ENCODE measurements at places on chromosomes 5 and 9.

DNA sequence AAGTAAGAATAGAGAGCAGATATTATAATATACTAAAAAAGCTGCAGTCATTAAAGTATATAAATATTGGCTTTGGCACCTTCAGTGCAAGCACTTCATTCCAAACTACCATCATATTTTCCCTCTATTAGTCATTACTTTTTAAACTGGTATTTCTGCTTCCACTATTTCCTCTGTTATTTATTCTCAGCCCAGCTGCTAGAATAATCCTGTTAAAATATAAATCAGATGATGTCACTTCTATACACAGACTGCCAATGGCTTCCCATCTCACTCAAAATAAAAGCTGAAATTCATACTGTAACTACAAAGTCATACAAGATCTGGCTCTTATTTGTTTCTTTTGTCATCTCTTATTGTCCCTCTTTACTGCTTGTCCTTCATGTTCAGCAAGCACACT lies 432.9 kb downstream of the TLE4 start:
- no peak for DNase-seq

DNA sequence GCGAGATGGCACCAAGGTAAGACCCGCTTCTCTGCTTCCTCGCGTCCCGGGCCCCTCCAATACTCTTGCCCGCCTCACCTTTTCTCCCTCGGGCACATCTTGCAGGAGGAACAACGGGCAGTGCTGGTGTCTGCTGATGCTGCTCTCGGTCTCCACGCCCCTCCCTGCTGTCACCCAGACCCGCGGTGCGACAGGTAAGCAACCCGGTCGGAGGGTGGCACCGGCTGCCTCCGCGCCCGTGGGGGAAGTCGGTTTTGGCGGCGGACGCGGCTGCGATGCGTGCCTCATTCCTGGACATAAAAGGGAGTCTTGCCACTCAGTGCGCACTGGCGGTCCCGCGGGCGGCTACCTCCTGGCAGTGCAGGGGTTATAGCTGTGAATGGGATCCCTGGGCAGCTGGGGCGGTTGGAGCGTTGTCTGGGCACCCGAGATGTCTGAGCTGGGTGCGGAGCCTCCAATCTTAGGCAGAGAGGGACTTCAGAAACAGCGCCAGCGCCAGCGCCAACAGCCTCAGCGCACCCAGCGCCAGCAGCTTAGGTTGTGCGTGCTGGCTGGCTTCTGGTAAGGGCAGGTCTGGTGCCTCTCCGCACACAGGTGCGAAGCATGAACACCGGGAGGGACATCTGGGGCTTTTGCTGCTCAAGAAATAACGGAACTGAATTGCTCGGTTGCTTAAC lies 488 bp downstream of the COL15A1 start:
- no peak for DNase-seq

- no peak for DNase-seq
Observed at GRCh38 chr9:25261445-25261844, 416.8 kb downstream of the TUSC1 start.

- DNase-seq, result no peak
Observed at GRCh38 chr5:1141834-1142233, 30.0 kb upstream of the SLC12A7 start.

GRCh38 chr9:4297151-4297785 lies 2.6 kb downstream of the GLIS3 start:
- DNase-seq, result no peak

GRCh38 chr9:126698251-126698650 lies 84.5 kb downstream of the LMX1B start:
- no peak for DNase-seq

GRCh38 chr9:32918628-32919027 lies 82.8 kb downstream of the APTX start:
- DNase-seq, result no peak

DNA sequence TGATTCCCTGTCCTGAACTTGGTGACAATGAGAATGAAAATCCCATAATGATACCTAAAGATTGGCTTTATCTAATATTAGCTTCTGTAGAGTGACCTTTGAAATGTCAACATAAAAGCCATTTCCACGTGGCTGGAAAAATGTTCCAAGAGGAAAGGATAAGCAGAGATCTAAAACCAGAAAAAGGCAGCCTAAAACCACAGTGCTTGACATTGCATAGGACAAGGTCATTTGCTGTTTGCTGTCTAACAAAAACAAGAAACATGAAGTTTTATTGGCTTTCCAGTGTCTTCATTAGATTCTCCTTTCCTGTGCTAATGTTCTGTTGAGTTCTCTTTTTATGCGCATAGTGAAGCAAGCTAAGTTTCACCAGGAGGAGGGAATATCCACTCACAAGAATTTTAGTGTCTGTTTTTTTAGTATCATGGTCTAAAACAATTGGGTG lies 44.6 kb downstream of the CPEB4 start:
- no peak for DNase-seq

DNA sequence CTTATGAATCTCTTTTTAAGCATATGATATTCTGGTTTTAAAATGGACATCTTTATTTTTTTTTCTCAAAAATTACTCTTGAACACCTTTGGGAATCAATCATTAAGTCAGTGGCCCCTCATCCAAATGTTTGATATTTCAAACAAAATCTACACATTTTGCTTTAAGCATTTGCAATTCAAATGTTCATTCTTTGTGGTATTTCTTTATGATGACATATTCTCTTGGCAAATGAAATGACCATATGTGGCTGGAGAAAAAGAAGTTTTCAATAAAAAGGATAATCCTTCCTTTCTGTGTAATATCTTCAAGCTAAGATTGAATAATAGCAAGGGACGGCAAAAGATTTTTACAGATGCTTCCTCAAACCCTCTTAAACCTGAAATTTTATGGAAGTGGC lies 420.8 kb downstream of the MTRR start:
- no peak for DNase-seq

DNA sequence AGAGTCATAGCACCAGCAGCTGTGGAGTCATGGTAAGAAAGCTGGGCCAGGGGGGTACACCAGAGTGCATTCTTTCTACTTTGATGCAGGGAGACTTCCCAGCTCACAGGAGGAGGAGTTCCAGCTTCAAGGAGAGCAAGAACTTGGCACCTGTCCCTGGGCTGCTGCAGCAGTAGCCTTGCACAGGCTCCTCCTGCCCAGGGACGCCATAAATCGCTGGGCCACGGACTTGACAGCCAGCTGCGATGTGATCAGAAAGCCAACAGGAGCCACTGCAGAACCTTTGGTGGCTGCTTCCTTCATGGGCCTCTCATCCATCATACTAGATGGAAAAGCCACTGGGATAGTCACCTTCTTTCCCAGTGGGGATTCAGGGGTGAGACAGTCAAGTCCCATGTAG lies 234.7 kb downstream of the NMUR2 start:
- no peak for DNase-seq

DNA sequence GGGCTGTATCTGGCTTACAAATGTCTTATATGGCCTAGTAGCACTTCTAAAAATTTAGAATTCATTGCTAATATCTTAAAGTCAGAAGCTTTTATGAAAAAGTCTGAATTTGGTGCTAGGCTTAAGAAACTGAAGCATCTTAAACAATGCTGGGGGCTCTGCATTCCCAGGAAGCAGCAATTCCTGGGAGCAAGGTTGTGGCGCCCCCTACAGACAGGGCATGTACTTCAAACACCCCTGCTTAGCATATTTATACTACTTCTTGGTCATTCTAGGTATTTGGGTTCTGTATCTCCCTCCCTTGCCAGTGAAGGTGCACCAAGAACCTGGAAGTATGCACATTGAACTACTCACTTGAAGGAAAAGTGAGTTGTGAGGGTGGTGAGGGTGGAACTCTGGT lies 64.6 kb upstream of the GRIA1 start:
- no peak for DNase-seq

- no peak for DNase-seq
Observed at GRCh38 chr9:70257991-70258691, 637 bp upstream of the SMC5 start.

- no peak for DNase-seq
Observed at GRCh38 chr5:171840711-171841522, 55.3 kb downstream of the SMIM23 start.

GRCh38 chr5:146188358-146188757 lies 5.9 kb upstream of the LARS1 start:
- no peak for DNase-seq

- no peak for DNase-seq
Observed at GRCh38 chr9:115640887-115641286, 512.7 kb upstream of the PAPPA start.

- DNase-seq, result no peak
Observed at GRCh38 chr5:10667431-10668057, 93.5 kb downstream of the DAP start.

DNA sequence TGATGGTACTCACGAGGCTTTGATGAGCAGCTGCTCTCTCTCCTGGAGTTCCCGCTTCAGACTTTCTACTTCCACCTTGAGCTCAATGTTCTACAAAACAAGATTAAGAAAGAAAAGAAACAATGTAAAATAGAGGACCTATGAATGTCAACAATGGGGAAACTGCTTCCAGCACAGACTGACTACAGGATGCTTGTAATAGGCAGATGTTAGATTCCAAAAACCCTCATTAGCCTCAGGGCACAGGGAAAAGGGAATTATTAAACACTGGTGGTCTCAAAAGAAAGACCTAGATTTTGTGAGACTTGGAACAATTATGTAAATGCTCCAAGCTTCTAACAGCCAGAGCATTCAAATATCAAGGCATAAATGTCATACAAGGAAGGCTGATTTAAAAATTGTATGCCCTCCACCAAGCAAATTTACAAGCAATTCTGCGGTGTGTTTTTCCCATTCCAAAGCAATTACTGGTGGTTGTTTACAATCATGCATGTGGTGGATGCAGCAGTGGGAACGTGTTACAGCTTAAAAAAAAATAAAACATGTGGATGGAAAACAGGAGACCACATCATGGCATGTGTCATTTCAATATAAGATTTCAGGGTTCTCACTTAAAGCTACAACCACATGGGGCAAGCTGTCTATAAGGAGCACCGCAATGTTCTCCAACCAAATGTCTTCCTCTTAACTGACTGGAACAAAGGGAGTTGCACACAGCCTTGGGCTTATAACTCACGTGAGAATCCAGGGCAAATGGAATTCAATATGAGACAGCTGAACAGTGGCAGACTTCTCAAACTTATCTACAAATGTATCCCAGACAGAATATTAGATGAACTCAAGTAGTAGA lies 34.0 kb downstream of the CDK5RAP2 start:
- DNase-seq, result no peak

- no peak for DNase-seq
Observed at GRCh38 chr9:107273634-107274033, 9.4 kb upstream of the RAD23B start.

DNA sequence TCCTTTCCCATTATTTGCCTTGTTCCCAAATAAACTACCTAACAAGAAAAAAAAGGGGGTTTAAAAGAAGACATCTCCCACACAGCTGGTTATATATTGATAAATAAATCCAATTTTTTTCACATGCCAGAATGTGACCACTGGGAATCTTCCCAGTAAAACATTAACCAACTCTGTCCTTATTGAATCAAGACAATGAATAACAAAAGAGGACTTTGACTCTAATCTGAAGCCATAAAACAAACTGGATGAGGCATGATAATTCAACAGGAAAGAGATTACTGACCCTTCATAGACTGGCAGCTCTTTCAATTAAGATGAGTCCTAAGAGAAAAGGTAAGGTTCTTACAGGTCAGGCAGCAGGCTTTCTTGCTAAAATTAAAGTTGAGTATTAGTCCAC lies 165.8 kb upstream of the CDH6 start:
- DNase-seq, result no peak

- no peak for DNase-seq
Observed at GRCh38 chr9:101569741-101570501, 24.8 kb downstream of the PPP3R2 start.

- peak; percentile 62 for DNase-seq
Observed at GRCh38 chr9:7799234-7799943, at the start of gene DMAC1. Gene DMAC1, minus strand, starts transcription at chr9:7799778. Its CDS starts 44 bp downstream, at chr9:7799734.

GRCh38 chr5:38720554-38721361 lies 125.1 kb upstream of the OSMR start:
- DNase-seq, result no peak

DNA sequence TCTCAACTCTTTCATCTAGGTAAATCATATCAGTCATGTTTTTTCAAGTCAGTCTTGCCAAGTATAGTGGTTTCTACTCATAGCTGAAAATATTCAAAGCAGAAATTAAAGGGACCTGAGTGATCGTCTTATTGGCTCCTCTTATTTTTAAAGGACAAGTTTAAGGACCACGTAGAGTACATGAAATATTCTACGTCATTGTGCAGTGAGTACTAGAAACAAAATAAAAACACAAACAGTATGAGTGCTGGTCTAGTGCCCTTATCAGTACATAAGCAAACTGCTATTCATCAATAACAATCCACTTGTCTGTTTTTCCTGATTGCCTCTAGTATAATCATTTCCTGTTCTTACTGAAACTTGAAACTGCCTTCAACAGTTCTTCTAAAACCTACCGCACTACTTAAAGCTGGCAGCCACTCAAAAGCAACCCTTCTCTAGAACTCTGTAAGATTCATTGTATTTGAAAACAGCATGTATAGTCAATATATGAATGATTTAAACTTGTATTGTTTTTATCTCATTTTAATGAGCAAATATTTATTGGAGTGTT lies 853.7 kb downstream of the TAF11L14 start:
- no peak for DNase-seq

- no peak for DNase-seq
Observed at GRCh38 chr5:151550146-151550545, 41.0 kb downstream of the FAT2 start.

DNA sequence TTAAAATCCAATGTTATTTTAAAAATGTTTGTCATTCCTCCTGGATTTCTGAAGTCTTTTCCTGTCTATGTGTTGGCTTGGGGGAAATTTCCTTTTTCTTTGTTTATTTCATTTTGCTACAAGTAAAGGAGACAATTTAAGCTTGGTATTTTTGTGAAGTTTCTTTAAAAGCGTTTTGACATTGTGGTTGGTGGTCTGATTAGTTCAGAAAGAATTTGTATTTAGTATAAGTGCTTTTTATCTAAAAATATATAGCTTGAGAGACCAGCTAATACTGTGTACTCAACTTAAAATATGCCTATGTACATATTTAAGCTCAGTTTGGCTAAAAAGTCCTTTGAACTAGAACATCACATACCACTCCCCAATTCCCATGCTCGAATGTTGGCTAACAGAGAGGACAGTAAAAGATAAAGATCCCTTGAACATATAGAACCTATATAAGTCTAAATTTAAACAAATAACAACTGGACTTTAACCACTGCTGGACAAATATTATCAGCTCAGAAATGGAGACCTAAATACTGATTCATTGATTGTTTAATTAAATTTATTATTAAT lies 237.6 kb downstream of the TLE4 start:
- DNase-seq, result no peak

DNA sequence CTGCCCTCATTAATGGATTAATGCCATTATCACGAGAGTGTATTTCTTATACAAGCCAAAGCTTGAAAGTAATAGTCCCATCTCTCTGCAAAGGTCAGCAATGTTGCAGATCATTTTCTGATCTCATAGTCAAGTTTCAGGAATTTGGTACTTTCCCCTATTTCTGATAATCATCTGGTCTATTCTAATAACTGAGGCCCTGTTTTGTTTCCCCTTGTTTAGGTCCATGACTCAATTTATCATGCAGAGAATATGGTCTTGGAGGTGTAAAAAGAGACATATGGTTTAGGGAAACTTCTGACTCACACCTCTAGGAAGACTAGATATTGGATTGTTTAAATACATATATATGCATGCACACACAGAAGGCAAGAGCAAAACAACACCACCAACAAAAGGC lies 339.3 kb upstream of the NUDT12 start:
- DNase-seq, result no peak
